ENCODE measurements at places on chromosomes 7 and 10.

GRCh38 chr7:51070151-51070550 is 246.5 kb downstream of the COBL start:
- DNase-seq, result no peak

- no peak for DNase-seq
These were observed 172.6 kb downstream of the FGFR2 start for GRCh38 chr10:121425623-121426022.

DNA sequence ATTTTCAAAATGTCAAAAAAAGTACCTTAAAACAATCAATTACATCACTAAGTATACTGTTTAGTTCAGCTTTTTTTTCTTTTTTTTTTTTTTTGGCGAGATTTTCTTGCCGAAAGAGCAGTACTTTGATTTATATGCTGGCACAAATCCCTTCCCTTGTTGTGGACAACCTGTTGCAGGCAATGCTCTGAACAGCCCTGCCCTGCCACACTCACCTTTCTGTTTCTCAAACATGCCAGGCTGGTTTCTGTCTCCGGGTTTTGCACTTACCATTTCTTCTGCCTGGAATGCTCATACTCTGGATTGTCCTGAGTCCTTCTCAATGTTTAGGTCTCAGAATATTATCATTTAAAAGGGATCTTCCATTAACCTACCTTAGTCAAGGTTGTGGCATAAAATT is 80.4 kb upstream of the JAZF1 start:
- no peak for DNase-seq

GRCh38 chr10:47264797-47265281 is 35.2 kb upstream of the GDF10 start:
- no peak for DNase-seq

GRCh38 chr10:23656735-23657134 is 217.9 kb downstream of the OTUD1 start:
- peak; percentile 1 for DNase-seq

DNA sequence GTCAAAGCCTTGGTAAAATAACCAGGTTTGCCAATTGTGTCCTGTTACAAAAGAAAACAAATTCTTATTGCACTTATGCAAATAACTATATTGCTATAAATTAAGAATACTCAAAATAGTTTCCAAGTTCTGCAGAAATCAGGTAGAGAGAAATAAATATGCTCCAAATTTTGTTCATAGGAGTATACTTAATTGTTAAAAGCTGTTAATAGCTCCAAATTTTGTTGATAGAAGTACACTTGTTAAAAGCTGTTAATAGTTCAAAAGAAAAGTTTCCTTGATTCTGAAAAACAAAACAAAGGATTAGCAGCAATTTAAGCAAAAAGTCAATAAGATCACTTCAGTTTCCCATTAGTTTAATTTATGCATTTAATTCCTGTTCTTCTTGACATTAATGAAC is 46.4 kb upstream of the ZNF138 start:
- DNase-seq, result peak; percentile 1

GRCh38 chr10:60578217-60578616 is 188.5 kb upstream of the ANK3 start:
- DNase-seq, result peak; percentile 10

DNA sequence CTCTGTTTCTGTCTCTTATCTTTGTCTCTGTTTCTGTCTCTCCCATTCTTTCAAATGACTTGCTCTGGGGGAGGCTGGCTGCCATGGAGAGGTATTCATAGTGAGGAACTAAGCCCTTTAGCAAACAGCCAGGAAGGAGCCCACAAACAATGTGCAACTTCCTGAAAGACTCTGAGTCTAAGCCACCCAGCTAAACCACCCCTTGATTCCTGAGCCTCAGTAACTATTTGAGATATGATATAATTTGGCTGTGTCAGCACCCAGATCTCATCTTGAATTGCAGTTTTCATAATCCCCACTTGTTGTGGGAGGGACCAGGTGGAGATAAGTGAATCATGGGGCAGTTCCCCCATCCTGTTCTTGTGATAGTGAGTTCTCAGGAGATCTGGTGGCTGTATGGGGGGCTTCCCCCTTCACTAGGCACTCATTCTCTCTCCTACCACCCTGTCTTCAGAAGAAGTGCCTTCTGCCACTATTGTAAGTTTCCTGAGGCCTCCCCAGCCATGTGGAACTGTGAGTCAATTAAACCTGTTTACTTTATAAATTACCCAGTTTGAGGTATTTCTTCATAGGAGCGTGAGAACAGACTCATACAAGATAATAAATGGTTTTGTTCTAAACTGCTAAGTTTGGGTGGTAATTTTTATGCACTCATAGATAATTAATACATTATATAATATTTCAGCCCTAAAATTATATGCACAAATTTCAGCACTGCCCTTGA is 121.2 kb upstream of the FOXP2 start:
- DNase-seq, result peak; percentile 9

DNA sequence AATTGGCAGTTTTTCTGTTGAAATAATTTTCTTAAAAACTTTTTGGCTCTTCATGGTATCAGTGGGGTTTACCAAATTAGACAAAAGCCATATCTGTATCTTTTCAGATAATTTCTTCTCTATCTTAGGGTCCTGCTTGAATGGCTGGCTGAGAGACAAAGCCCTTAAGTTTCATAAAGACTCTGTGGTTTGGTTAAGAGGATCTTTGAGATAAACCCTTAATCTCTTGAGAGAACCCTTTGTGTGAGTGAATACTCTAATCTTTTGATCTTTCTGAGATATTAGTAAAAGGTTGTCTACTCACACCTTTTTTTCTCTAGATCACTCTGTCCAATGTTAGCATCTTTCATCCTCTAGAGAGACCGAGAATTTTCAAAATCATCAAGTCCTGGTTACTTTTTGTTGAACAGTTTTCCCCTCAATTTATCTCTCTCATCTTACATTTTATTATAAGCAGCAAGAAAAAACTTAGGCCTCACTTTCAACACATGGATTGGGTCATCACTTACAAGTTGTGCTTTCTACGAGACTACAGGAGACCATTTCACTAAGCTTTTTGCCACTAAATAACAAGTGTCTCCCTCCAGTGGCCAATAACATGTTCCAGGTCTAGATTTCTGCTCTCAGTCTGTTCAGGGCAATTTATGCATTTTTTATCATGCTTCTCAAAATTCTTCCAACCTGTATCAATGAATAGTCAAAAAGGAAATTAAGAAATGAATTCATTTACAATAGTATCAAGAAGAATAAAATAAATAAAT is 28.4 kb downstream of the DNAJC9 start:
- DNase-seq, result peak; percentile 53

DNA sequence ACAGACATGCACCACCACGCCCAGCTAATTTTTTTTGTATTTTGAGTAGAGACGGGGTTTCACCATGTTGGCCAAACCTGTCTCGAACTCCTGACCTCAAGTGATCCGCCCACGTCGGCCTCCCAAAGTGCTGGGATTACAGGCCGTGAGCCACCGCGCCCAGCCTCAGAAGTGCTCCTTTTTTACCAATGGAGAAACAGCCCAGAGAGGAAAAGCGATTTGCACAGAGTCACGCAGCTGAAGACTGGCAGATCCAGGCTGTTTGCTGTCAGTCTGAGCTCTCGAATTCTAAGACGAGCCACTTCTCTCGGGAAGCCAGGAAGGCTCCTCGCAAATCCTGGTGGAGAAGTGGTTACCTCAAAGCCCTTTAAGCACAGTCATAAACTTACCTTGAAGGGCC is 57.4 kb upstream of the SDK1 start:
- DNase-seq, result no peak

DNA sequence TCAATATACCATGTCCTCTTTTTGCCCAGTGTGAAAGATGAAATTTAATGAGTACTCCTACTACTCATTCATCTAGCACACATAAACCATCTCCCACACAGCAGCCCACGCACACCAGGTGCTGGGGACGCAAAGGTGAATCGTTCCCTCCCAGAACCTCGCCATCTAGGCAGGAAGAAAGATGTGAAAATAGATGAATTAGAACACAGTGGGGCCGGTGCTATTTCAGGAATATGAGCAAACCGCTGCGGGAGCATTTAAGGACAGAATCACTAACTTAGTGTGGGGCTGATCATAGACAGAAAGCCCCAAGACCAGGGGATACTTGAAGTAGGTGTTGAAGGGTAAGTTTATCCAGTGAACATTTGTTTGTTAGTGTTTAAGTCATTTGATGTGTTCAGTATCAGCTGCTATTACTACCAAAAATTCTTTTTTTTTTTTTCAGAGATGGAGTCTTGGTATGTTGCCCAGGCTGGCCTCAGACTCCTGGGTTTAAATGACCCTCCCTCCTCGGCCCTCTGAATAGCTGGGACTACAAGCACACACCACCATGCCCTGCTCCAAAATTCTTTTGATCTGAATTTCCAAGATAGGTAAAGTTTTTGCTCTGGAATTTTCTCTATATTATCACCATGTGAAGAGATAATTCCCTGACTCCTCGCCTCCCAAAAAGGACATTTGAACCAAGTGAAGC is 48.8 kb downstream of the CPXM2 start:
- DNase-seq, result no peak

DNA sequence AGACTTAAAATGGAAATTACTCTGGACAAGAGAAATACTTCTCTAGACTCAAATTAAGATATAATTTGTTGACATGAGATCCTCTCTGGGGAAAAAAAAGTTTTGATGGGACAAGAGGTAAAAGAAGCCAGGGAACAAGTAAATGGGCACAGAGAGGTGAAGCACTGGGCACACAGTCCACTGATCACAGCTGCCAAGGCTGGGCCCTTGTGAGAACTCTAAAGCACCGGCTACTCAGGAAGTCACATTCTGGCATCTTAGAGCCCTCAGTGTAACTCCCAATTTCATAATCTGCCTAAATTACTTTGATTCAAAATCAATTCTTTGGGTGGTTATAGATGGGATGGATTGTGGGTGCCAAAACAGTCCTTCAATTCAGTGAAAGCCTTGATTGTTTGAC is 123.2 kb upstream of the CACNA2D1 start:
- no peak for DNase-seq

DNA sequence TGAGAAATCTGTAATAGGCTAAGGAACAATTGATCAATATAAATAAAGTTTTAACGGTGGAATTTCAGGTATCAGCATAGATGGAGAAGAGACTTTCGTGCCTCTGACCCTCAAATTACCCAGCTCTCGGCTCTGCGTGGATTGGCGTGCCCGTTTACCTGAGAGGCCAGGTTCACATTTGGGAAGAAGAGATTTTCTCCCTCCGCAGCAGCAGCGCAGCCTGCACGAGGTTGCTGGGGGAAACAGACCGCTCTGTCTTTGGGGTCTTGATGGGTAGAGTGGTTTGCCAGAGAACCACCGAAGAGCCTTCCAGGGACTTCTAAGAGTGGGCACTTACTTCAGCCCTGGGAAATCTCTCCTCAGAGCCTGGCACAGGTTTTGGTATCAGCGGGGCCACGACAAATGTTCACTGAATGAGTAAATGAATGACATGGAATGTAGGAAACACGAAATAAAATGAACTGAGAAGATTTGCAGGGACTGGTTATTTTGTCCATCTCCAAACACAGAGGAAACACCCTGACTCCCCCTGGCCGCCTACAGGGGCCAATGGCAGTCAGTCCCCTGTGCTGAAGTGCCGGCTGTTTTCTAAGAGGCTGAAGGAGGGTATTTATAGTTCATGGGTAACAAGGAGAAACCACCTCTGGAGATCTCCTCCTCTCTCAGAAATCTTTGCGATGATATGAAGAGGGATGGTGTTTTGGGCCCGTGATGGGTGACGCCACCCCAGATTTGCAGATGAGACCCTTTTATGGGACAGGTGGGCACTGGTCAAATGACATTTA is 338.5 kb downstream of the ADARB2 start:
- DNase-seq, result no peak

DNA sequence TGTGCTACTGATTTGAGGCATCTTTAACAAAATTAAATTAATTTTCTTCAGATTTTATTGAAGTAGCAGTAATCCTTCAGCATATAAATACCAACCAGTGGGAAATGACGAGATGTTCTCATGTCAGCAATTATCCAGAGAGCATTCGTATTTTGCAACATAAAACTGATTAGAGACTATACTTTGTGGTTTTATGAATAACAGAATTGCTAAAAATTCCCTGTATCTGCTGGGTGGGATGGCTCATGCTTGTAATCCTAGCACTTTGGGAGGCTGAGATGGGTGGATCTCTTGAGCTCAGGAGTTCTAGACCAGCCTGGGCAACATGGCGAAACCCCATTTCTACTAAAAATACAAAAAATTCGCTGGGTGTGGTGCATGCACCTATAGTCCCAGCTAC is 56.9 kb downstream of the ATAD1 start:
- peak; percentile 81 for DNase-seq

- no peak for DNase-seq
These were observed 7.9 kb downstream of the LAT2 start for GRCh38 chr7:74217455-74218342.

DNA sequence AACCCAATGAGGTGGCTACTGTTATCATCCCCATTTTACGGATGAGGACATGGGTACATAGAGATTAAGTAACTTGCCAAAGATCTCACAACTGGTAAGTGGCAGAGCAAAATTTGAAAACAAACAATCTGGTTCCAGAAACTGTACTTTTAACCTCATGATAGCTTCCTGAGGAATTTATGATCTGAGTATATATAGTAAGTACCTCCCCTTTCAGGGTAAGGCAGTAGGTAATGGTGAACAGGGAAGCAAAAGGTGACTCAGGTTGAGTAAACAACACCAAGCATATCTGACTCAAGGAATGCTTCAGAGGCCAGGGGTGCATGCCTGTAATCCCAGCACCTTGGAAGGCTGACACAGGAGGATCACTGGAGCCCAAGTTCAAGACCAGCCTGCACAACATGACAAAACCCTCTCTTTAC is 21.1 kb downstream of the KLLN start:
- DNase-seq, result peak; percentile 63

GRCh38 chr10:24886290-24886680 is 66.1 kb downstream of the PRTFDC1 start:
- DNase-seq, result no peak

- DNase-seq, result no peak
These were observed 134.2 kb downstream of the TSPAN12 start for GRCh38 chr7:120723465-120724385.

GRCh38 chr7:43876241-43876640 is 6.9 kb upstream of the MRPS24 start:
- no peak for DNase-seq

DNA sequence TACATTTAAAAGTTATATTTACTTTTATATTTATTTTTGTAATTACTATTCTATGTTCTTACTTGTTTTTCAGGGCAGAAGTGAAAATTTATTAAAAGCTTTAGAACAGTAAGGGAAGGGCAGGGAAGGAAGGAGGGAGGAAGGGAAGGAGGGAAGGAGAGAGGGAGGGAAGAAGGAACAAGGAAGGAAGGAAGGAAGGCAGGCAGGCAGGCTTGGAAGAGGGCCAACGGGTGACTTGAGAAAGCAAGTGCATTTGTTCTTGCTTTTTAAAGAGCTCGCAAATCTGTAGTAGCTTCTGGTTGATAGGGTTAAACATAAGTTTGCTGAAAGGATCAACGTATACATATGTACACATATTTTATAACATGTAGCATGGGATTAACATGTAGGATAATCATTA is 725.3 kb upstream of the FZD8 start:
- DNase-seq, result no peak

- no peak for DNase-seq
These were observed 115.5 kb downstream of the FAM53B start for GRCh38 chr10:124628676-124629021.

- peak; percentile 88 for DNase-seq
These were observed 6.6 kb upstream of the ZNF22 start for GRCh38 chr10:44993922-44994751.
